Smooth muscle cell of trachea (primary cell): ENCODE measurements at places on chromosomes 5 and 9. TPM values are rescaled to one million over a fixed set of nuclear protein-coding genes. Genes with fewer than 3 reads are reported as not detected.

The BAAT gene
- not detected in 2 replicates for total RNA-seq

The FOXI1 gene
- not detected in 2 replicates for total RNA-seq

The CCL19 gene
- total RNA-seq = not detected in 2 replicates

The PCDHGB3 gene
- total RNA-seq = 7.1 and 9.4 TPM in 2 replicates

The PCDH1 gene
- total RNA-seq = 0.33 and 0.58 TPM in 2 replicates

The OBP2B gene
- not detected in 2 replicates for total RNA-seq

The RFESD gene
- 2.2 and 3.1 TPM in 2 replicates for total RNA-seq

The DIPK1B gene
- 0.58 and 2.2 TPM in 2 replicates for total RNA-seq

The GLRA1 gene
- not detected in 2 replicates for total RNA-seq

The LURAP1L gene
- total RNA-seq = 41.6 and 63.7 TPM in 2 replicates

The PFDN1 gene
- 62.0 and 76.4 TPM in 2 replicates for total RNA-seq

The C5orf58 gene
- not detected in 2 replicates for total RNA-seq

The EPB41L4A gene
- total RNA-seq = 0.29 and 0.33 TPM in 2 replicates

The PCDHB9 gene
- under 0.01 and 0.17 TPM in 2 replicates for total RNA-seq

The NUTM2G gene
- total RNA-seq = not detected in 2 replicates

The C9 gene
- under 0.01 TPM in 1 of 2 replicates, not detected in the other for total RNA-seq

The PCDHB11 gene
- total RNA-seq = 0.50 TPM in 1 of 2 replicates, not detected in the other

The PLCXD3 gene
- total RNA-seq = under 0.01 and 0.58 TPM in 2 replicates

The SLCO4C1 gene
- total RNA-seq = not detected in 2 replicates

The TAF11L5 gene
- total RNA-seq = not detected in 2 replicates

The PCA3 gene
- total RNA-seq = not detected in 2 replicates

The FBXO4 gene
- total RNA-seq = 8.1 and 17.5 TPM in 2 replicates

The PCDHA1 gene
- total RNA-seq = under 0.01 TPM in 1 of 2 replicates, not detected in the other

The FUBP3 gene
- total RNA-seq = 32.0 and 43.0 TPM in 2 replicates

The MVB12B gene
- total RNA-seq = 3.2 and 3.8 TPM in 2 replicates

The GDF9 gene
- total RNA-seq = 0.15 and 0.17 TPM in 2 replicates
